ENCODE measurements at places on chromosomes 7 and 10.

DNA sequence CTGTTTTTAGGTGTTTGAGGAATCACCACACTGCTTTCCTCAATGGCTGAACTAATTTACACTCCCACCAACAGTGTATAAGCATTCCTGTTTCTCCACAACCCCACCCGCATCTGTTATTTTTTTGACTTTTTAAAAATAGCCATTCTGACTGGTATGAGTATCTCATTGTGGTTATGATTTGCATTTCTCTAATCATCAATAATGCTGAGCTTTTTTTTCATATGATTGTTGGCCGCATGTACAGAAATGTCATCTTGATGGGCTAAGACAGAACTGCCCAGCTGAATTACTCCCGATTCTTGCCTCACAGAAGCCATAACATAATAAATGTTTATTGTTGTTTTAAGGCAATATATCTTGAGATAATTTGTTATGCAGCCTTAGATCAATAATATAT is 93.1 kb upstream of the DKK1 start:
- DNase-seq, result no peak

GRCh38 chr7:87982116-87982515 is 48.1 kb downstream of the ADAM22 start:
- no peak for DNase-seq

DNA sequence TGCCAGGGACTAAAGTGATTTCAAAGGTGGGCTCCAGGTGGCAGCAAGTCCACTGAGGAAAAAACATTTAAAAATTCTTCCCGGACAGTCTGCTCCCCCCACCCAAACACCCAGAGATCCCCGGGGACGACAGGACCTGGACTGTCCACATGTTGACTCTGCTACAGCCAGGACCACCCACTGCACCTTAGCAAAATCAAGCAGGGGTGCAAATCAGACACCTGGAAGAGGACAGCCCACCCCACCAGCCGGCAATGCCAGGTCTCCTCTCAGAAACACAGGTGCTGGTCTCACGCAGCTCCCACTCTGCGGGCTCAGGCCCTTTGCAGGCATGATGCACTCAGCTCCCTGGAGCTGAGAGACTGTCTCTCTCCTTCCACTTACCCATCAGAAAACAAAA is 251.9 kb downstream of the TNS3 start:
- no peak for DNase-seq

DNA sequence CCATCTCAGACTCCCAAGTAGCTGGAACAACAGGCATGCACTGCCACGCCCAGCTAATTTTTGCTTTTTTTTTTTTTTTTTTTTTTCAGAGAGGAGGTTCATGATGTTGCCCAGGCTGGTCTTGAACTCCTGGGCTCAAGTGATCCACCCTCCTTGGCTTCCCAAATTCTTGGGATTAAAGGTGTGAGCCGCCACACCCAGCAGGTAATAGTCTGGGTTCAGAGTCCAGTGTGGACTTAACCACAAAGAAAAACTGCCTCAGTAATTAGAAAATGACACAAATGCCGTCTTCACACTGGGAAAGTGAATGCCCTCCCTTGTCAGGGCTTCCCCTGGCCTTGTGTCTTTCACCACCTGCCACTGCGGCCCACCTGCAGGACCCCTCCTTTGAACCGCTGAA is 101.1 kb downstream of the RAB11FIP2 start:
- no peak for DNase-seq

GRCh38 chr10:51659344-51659743 is 40.1 kb downstream of the CSTF2T start:
- DNase-seq, result no peak

DNA sequence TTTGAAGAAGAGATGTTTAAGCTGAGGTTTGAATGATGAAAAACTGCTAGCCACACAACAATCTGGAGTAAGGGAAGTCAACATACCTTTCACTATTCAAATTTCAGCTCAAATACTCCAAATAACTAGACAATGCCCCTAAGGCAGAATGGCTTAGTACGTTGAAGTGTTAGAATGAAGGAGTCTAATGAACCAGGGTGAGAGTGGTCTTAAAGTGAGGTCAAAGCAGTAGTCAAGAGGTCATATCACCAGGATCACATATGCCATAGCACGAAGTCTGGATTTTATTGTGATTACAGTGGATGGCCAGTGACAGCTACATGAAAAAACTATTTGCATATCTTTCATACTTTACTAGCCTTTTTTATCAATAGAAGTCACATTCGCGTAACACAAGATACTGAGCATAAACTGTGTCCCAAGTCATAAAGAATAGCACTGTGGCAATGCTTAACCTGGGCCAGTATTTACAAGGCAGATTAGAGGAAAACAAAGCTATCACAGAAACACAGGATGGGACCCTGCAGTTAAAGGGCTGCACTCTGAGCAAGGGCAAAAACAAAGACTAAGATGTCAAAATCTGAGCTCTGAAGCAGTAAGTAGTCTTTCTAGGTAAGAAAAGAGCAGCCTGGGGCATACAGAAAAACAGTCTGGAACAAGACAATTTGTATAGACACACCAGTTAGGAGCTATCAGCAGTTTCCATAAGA is 61.5 kb downstream of the HYCC1 start:
- DNase-seq, result no peak

DNA sequence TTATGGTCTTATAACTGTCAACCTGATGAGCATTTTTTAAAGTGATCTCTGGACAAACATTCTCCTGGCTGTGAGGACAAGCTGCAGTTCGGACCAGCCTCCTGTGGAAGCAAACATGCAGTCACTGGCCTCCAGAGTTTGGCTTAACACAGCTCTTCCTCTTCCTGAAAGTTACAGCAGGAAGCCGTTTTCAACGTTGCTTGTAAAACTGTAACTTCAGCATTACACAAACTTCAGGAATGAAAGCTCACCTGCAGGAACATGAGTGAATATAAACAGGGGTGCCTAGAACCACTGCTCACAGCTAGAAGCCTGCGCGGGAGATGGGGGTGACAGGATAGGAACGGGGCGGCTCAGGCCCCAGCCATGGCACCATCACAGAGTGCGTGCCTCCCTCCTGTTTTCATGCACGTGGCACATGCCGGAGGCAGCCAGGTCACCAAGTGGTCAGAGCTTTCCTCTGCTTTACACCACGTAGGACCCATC is 292.9 kb upstream of the PITRM1 start:
- no peak for DNase-seq

DNA sequence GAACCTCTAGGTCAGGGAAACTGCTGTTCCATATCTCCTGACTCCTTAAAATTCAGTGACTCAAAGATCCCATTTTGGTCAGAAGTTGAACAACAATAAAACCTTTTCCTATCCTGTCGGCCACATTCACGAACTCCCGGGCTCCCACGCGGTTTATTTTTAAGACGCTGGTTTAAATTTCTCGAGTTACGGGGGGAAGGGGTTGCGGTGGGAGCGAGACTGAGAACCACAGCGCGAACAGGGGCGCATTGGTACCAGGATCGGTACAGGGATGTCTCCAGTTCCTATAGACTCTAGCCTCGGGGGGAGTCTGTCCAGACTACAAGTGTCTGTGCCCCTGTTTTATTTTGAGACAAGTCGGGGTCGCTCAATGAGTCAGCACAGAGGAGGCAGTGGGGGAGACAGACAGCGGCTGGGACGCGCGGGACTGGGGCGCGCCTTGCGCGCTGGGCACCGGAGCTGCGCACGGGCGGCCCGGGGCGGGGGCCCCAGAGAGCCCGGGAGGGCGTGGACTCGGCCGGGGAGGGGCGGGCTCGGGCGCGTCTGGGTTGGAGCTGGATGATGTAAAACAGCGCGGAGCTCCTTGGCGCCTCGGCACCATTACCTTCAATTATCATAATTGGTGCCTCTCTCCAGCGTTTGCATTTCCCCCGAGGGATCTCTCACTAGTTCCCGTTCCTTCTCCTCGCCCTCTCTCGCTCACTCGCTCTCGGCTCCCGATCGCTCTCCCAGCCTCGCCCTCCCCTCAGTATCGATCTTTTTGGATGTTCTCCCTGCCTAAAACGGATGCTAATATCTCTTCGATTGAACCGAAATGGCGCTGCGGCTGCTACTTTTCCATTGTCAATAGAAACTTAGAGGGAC is 8.7 kb upstream of the BAMBI start:
- DNase-seq, result peak; percentile 66

DNA sequence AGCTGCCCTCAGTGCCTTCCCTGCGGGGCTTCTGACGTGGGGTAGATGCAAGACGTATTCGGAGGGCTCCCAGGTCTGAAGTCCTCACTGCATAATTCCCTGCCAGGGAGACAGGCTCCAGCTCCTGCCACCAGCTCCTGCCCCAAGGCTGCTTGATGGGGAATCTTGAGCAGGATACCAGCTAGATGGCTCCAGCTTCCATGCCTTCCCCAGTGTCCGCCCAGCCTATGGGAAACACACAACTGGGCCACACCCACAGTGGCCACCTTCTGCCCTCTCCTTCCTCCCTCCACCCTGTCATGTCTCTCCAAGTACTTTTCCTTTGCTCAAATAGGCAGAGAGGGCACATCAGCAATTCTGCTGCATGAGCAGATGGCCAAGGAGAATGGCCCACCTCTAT is 95.8 kb downstream of the PARP12 start:
- no peak for DNase-seq

DNA sequence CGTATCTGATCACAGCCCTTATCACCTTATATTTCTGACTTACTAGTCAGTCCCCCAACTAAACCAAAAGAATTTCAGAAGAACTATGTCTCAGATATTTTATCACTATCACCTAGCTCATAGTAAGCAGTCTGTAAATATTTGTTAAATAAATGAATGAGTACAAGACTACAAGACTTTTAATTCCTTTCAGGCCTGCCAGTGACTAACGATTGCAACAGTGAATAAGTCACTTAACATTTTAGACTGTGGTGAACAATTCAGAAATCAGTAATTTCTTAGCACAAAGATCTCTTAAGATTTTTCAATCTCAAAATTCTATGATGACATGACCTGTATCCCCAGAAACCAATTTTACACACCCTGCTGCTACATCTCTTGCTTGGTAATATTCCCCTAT is 162.2 kb downstream of the IMMP2L start:
- no peak for DNase-seq
